ENCODE measurements at places on chromosomes 13 and 19. TPM values are rescaled to one million over a fixed set of nuclear protein-coding genes. Genes with fewer than 3 reads are reported as not detected.
A peak's percentile ranks its signal among the peaks of the same experiment; 100 is the strongest.

ACTMAP gene
- 17.0 TPM for total RNA-seq

DNA sequence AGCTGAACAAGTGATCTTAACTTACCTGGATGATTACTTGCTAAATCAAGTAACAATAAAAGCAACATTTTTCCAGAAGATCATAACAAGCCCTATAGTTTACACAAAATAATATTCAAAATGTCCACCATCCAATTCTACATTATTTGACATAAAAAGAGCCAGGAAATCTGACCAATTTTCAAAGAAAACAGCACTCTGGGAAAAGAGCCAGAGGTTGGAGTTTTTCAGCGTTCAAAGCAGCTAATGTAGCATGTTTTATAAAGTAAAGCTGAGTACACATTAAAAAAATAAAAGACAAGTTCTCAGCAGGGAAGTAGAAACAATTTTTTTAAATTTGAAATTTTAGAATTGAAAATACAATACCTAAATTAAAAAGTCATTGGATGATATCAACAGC is 62.6 kb downstream of the UFM1 start:
- no peak overlapping the region for H3K27ac ChIP-seq
- no peaks in the 10 kb centered on the region for H3K4me1 ChIP-seq
- no peak for DNase-seq
- H3K27me3 ChIP-seq: peaks cover 21% of the 10 kb centered on the region
- no peak overlapping the region for H3K4me3 ChIP-seq
- H3K36me3 ChIP-seq: no peaks in the 10 kb centered on the region

DNA sequence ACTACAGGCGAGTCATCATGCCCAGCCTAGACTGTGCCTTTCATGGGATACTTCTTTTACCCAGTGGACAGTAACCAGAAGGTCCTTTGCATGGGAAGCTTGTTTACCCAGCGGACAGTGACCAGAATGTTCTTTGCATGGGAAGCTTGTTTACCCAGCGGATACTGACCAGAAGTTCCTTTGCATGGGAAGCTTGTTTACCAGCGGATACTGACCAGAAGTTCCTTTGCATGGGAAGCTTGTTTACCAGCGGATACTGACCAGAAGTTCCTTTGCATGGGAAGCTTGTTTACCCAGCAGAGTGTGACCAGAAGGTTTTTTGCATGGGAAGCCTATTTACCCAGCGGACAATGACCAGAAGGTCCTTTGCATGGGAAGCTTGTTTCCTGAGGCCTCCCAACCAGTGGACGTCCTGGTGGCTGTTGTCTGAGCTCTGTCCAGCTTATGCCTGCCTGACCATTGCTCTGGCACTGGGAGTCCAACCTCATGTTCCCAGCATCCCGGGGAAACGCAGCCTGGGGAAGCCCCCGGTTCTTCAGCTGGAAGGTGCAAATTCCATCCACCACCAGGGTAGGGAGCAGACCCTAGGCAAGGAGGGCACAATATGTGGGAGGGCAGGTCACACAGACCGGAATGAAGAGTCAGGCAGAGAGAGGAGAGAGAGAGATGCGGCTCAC is 41.6 kb upstream of the PDCD5 start:
- no peak overlapping the region for H3K4me3 ChIP-seq
- H3K4me1 ChIP-seq: no peaks in the 10 kb centered on the region
- H3K36me3 ChIP-seq: no peaks in the 10 kb centered on the region
- H3K27me3 ChIP-seq: peaks cover 2% of the 10 kb centered on the region

GRCh38 chr13:94389604-94390351 is 89.7 kb downstream of the DCT start:
- no peaks in the 10 kb centered on the region for H3K27me3 ChIP-seq
- peaks cover 27% of the 10 kb centered on the region for H3K36me3 ChIP-seq
- no peak overlapping the region for H3K4me3 ChIP-seq
- H3K27ac ChIP-seq: no peak overlapping the region
- no peak for DNase-seq

DNA sequence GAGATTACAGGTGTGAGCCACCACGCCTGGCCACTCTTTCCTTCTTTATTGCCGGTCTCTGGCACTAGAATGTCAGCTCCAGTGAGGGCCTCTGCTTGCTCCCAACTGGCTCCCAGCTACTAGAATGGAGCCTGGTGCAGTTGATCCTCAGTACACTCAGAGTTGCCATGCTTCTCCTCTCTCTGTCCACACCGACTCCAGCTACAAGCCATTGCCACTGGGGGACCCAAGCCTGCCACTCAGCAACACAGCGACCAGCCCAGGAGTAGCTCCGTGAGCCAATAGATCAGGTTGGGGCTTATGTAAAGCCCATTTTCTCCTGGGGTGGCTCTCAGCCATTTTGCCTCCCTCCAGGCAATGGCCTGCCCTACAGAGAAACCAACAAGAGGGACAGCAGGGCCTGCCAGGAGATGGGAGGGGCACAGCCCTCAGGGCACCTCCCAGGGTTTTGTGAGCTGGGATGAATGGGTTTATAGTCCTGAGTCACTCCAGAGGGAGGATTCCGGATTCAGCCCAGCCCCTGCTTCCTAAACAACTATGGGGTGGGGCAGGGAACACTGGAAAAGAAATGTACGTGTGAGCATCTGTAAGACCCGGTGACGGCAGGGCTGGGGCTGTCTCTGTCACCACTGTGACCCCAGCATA is 36.5 kb downstream of the OPA3 start:
- H3K27ac ChIP-seq: peak overlapping the region; percentile 44
- peaks cover 5% of the 10 kb centered on the region for H3K4me1 ChIP-seq
- DNase-seq: no peak
- no peak overlapping the region for H3K4me3 ChIP-seq
- H3K27me3 ChIP-seq: no peaks in the 10 kb centered on the region
- H3K36me3 ChIP-seq: peaks cover 5% of the 10 kb centered on the region

DNA sequence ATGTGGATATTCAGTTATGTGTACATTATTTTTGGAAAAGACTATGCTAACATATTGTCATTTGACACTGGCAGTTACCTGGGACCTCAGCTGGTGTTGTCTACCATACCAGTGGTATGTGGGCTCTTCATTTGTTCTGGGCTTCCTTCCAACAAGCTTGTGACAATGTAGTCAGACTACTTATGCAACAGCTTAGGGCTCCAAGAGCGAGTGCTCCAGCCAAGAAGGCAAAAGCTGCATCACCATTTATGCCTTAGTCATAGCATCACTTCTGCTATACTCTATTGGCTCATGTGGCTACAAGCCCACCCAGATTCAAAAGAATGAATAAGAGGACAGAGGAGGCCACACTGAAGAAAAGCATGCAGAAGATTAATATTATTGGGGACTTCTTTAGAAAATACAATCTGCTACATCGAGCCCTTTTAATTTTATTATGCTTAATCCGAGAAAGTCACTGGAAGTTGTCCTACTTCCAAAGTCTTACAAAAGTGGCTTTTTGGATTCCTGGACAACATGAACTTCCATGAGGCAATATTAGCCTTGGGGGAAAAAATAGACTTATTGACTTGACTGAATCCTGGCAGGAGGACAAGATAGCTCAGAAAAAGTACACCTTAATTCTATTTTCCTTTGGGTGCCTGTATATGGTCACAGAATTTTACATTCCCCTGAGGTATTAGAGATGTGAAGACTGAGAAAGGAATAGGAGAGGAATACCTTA is 529.4 kb upstream of the HTR2A start:
- DNase-seq: no peak
- no peaks in the 10 kb centered on the region for H3K36me3 ChIP-seq
- no peak overlapping the region for H3K4me3 ChIP-seq
- H3K4me1 ChIP-seq: no peaks in the 10 kb centered on the region

DNA sequence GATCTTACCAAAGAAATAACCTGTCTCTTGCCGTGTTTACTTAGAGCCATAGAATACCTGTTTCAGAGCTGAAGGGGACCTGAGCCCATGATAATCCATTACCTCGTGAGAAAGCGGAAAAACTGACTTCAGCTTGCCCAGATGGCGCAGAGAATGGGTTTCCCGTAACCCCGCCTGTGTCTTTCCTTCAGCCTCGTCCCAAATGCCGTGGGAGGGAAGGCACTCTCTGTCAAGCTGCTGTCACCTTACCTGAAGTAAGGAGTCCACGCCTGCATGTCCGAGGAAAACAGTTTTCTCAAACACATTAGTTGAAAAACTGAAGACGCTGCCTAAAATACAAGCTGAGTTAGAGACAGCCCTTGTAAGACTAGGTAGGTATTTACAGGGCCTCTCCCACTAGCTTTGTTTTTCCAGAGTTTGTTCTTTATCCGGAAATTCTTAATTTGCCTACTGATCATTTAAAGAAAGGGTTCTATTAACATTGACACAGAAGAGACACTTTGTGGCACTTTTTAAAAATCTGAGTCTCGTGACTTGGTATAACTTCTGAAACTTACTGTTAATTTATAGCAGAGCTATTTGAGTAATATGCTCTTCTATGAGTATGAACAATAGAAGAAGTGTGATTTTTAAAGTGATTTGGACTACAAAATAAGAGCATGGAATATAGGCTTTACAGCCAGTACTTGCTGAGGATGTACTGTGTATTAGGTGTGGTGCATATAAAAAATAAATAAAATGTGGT is 1.3 kb upstream of the INTS6 start:
- no peak for DNase-seq
- no peaks in the 10 kb centered on the region for H3K27me3 ChIP-seq
- peaks cover 19% of the 10 kb centered on the region for H3K36me3 ChIP-seq
- H3K4me3 ChIP-seq: peak overlapping the region; percentile 90
- H3K4me1 ChIP-seq: peaks cover 32% of the 10 kb centered on the region
- peak overlapping the region; percentile 98 for H3K27ac ChIP-seq

GRCh38 chr19:51024924-51025323 is 1.5 kb downstream of the KLK11 start:
- H3K36me3 ChIP-seq: no peaks in the 10 kb centered on the region
- no peaks in the 10 kb centered on the region for H3K4me1 ChIP-seq
- H3K4me3 ChIP-seq: no peak overlapping the region
- H3K27me3 ChIP-seq: peaks cover 5% of the 10 kb centered on the region
- H3K27ac ChIP-seq: no peak overlapping the region

DNA sequence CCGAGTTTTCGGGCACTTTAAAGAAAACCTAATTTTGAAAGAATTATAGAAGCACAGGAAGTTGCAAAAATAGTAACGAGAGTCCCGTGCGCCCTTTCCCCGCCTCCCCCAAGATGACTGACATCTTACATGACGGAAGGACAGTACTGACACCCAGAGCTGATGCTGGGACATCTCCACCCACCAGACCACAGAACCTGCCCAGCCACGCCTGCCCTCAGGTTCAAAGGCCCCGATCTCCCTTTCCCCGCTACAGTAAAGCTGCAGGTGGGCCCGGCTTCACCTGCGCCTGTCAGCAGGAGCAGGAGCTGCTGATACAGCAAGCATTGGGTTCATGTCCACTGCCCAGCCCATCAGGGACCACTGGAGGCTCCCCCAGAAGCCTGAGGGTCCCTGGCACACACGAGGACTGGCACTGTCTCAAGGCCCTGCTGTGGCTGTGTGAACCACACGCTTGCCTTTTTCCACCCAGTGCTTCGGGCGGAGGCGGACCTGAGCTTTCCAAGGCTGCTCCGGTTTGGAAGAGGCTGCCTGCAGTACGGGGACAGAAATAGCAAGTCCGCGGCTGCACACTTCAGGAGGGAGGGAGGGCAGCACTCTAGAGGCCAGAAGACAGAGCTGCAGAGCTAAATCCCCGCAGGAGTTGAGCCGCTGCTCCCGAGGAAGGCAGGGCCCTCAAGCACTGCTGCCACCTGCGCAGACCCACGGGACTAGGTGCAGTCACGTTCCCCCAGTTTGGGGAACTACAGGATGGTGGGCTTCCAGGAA is 8.7 kb downstream of the MAP2K2 start:
- H3K4me1 ChIP-seq: peaks cover 2% of the 10 kb centered on the region
- no peak overlapping the region for H3K27ac ChIP-seq
- peaks cover 41% of the 10 kb centered on the region for H3K36me3 ChIP-seq
- no peaks in the 10 kb centered on the region for H3K27me3 ChIP-seq
- no peak for DNase-seq

- no peaks in the 10 kb centered on the region for H3K4me1 ChIP-seq
- H3K27ac ChIP-seq: no peak overlapping the region
- no peaks in the 10 kb centered on the region for H3K27me3 ChIP-seq
- H3K36me3 ChIP-seq: no peaks in the 10 kb centered on the region
- no peak for DNase-seq
Measured at GRCh38 chr19:20273376-20273775, 106.4 kb downstream of the ZNF486 start.

GRCh38 chr13:79585033-79585432 is 104.1 kb downstream of the NDFIP2 start:
- DNase-seq: no peak
- no peaks in the 10 kb centered on the region for H3K27me3 ChIP-seq
- H3K27ac ChIP-seq: no peak overlapping the region
- H3K4me3 ChIP-seq: no peak overlapping the region
- peaks cover 6% of the 10 kb centered on the region for H3K4me1 ChIP-seq

DNA sequence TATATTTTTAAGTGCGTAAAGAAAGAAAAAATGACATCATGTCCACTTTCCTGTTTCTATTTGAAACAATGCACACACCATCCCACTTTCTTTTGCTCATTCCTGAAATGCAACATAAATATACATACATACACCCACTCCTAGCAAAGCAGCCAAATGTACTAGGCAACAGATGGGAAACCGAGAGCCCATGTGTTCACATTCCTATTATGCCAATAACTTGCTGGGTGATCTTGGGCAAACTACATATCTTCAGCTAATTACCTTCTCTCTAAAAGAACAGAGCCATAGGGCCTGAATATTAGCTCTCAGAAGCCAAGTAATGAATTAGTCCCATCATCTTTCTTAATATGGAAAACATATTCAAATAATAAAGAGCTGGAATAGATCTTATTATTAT is 610.6 kb upstream of the ATXN8OS start:
- H3K4me1 ChIP-seq: no peaks in the 10 kb centered on the region
- H3K27me3 ChIP-seq: no peaks in the 10 kb centered on the region
- no peak for DNase-seq
- no peaks in the 10 kb centered on the region for H3K36me3 ChIP-seq
- no peak overlapping the region for H3K4me3 ChIP-seq

DNA sequence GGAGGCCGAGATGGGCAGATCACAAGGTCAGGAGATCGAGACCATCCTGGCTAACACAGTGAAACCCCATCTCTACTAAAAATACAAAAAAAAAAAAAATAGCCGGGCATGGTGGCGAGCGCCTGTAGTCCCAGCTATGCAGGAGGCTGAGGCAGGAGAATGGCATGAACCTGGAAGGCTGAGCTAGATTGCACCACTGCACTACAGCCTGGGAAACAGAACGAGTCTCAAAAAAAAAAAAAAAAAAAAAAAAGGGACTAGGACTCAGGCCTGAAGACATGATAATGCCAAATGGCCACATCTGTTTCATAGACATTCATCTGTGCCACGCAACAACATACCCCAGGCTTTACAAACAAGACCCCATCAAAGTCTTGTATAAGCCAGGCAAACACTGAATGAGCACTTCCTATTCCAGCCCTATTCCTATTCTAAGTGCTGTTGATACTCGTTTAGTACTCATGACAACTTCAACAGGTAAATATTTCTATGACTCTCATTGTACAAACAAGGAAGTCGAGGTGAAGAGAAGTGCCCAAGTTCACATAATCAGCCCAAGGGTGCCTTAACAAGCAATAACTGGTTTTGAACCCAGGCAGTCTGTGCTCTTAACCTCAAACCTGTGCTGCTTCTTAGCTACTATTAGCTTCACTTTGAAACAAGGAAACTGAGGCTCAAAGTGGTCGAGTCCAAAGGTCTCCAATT is 1.7 kb downstream of the B9D2 start:
- no peaks in the 10 kb centered on the region for H3K36me3 ChIP-seq
- no peaks in the 10 kb centered on the region for H3K27me3 ChIP-seq
- H3K27ac ChIP-seq: no peak overlapping the region
- no peak for DNase-seq
- H3K4me1 ChIP-seq: peaks cover 18% of the 10 kb centered on the region
- H3K4me3 ChIP-seq: peak overlapping the region; percentile 5
